IMR-90 (cell line): ENCODE measurements at places on chromosomes 16 and 17. TPM values are rescaled to one million over a fixed set of nuclear protein-coding genes. Genes with fewer than 3 reads are reported as not detected.

GRCh38 chr17:67478401-67479041 is 101.4 kb downstream of the PITPNC1 start:
- H3K27me3 ChIP-seq: no peaks in the 10 kb centered on the region
- H3K27ac ChIP-seq: no peak overlapping the region
- DNase-seq: no peak
- no peak overlapping the region for H3K4me3 ChIP-seq

- no peaks in the 10 kb centered on the region for H3K4me1 ChIP-seq
- DNase-seq: no peak
- H3K36me3 ChIP-seq: no peaks in the 10 kb centered on the region
- H3K27me3 ChIP-seq: no peaks in the 10 kb centered on the region
- H3K4me3 ChIP-seq: no peak overlapping the region
Measured at GRCh38 chr16:72728516-72728915, 319.4 kb downstream of the ZFHX3 start.

GRCh38 chr17:34117332-34117731 is 137.8 kb upstream of the CCL2 start:
- no peaks in the 10 kb centered on the region for H3K27me3 ChIP-seq
- no peaks in the 10 kb centered on the region for H3K36me3 ChIP-seq
- no peak for DNase-seq
- H3K27ac ChIP-seq: no peak overlapping the region

- H3K27me3 ChIP-seq: peaks cover 60% of the 10 kb centered on the region
- no peak overlapping the region for H3K27ac ChIP-seq
- no peak overlapping the region for H3K4me3 ChIP-seq
- no peaks in the 10 kb centered on the region for H3K36me3 ChIP-seq
- H3K4me1 ChIP-seq: no peaks in the 10 kb centered on the region
- no peak for DNase-seq
Measured at GRCh38 chr17:31433811-31434726, 42.6 kb downstream of the RAB11FIP4 start.

GRCh38 chr17:41811549-41812380 is at the start of gene P3H4:
TSS of gene P3H4 (minus strand) at chr17:41811949. CDS start at chr17:41811915, 34 bp downstream.
- H3K27ac ChIP-seq: peak within 1 kb of the TSS; percentile 93
- DNase-seq: peak; percentile 80
- peak within 1 kb of the TSS; percentile 88 for H3K4me3 ChIP-seq
- H3K27me3 ChIP-seq: no peaks in the 10 kb centered on the region

- DNase-seq: peak; percentile 70
- no peak overlapping the region for H3K27ac ChIP-seq
- H3K4me3 ChIP-seq: no peak overlapping the region
- H3K4me1 ChIP-seq: peaks cover 2% of the 10 kb centered on the region
- peaks cover 19% of the 10 kb centered on the region for H3K36me3 ChIP-seq
Measured at GRCh38 chr17:76772842-76773525, 35.1 kb downstream of the MFSD11 start.

GRCh38 chr17:66301864-66302741 is at the start of gene PRKCA:
TSS of gene PRKCA (plus strand) at chr17:66302613.
- H3K4me1 ChIP-seq: peaks cover 3% of the 10 kb centered on the region
- peak; percentile 69 for DNase-seq
- no peaks in the 10 kb centered on the region for H3K36me3 ChIP-seq
- no peaks in the 10 kb centered on the region for H3K27me3 ChIP-seq

DNA sequence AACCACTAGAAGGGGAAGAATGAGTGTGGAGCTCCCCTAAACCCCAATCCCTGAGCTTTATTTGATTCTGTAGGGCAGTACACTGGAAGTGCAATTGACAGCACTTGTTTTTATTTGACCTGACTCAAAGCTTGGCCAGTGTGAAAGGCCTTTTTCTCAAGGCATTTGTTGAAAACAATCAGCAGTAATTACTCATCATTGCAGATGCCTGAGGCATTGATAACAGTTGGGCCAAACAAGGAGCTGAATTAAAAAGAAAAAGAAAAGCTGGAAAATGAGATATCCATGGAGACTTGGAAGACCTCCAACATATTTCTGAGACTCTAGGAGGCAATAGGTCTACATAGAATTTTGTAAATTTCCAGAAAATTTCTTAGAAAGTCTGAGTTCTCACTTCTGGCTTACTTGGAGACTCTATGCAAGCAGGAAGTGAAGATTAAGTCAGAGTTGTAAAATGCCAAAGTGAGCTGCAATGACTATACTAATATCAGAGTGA is 200.8 kb upstream of the KCNJ16 start:
- peak overlapping the region; percentile 70 for H3K27ac ChIP-seq
- H3K4me1 ChIP-seq: peaks cover 16% of the 10 kb centered on the region
- peak; percentile 87 for DNase-seq
- no peak overlapping the region for H3K4me3 ChIP-seq
- H3K27me3 ChIP-seq: no peaks in the 10 kb centered on the region

DNA sequence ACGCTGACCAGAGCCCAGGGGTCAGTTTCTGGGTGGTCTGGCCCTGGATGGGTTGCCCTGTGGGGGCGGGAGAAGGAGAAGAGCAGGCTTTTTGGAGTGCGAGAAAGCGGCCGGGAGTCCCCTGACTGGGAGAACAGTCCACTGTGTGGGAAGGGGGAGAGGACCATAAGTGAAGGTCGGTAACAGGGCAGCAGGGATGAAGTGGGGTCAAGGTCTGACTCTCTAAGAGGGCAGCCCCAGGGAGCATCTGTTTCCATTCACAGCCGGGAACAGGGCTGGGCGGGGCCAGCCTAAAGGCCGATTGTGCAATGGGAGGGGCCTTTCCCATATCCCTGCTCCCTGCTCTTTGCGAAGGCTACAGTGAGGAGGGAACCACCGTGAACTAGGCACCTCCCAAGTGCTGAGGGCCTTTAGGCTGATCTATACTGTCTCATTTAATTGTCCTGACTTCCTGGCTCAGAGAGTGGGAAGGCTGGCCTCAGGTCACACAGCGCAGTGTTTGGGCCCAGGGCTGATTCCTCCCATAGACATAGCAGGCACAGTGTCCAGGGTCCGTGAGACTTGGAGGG is 10.4 kb upstream of the WFDC1 start:
- H3K27me3 ChIP-seq: no peaks in the 10 kb centered on the region
- H3K27ac ChIP-seq: peak overlapping the region; percentile 11
- H3K4me3 ChIP-seq: no peak overlapping the region

GRCh38 chr16:57855188-57855587 is 52.9 kb upstream of the KIFC3 start:
- H3K36me3 ChIP-seq: no peaks in the 10 kb centered on the region
- peaks cover 2% of the 10 kb centered on the region; the same call in 1 of the 2 replicates for H3K27me3 ChIP-seq
- DNase-seq: no peak
- H3K4me3 ChIP-seq: no peak overlapping the region
- no peak overlapping the region for H3K27ac ChIP-seq
- H3K4me1 ChIP-seq: no peaks in the 10 kb centered on the region

DNA sequence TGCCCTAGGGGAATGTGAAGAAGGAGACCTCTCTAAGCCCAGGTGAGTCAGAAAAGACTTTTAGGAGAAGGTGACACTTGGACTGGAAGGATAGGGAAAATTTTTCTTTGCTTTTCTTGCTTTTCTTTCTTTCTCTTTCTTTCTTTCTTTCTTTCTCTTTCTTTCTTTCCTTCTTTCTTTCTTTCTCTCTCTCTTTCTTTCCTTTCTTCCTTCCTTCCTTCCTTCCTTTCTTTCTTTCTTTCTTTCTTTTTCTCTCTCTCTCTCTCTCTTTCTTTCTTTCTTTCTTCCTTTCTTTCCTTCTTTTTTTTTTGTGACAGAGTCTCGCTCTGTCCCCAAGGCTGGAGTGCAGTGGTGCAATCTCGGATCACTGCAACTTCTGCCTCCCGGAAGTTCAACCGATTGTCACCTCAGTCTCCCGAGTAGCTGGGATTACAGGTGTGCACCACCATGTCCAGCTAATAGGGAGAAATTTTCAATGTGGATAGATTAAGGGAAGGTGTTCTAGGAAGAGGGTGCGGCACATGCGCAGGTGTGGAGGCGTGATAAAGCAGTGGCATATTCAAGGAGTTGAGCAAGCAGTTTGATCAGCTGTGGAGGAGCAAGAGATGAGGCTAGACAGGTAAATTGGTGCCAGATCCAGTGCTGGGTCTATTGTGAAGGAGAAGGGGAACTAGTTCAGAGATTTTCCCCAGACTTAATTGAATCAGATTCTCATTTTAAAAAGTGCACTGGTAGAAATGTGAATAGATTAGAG is 40.4 kb downstream of the MMD start:
- peaks cover 3% of the 10 kb centered on the region; the same call in 1 of the 2 replicates for H3K27me3 ChIP-seq
- H3K4me3 ChIP-seq: no peak overlapping the region
- no peak for DNase-seq
- H3K4me1 ChIP-seq: no peaks in the 10 kb centered on the region
- H3K36me3 ChIP-seq: no peaks in the 10 kb centered on the region

DNA sequence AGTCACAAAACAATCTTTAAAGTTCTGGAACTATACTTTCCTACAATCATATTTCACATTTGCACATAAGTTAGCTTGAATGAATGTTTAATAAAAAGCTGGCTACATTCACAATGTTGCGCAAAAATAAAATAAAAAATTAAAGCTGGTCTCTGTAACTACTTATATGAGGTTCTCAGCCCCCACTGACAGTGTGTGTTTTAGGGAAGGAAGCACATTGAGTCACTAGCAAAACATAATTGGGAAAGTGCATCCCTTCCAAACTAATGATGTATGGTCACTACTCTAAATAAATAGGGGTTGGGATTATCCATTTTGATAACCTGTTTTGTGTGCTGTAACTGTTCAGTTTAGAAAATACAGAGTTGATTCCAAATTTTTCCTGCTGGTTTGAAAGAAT is 251.9 kb downstream of the IRX3 start:
- H3K4me3 ChIP-seq: no peak overlapping the region
- no peaks in the 10 kb centered on the region for H3K27me3 ChIP-seq
- H3K27ac ChIP-seq: no peak overlapping the region
- H3K36me3 ChIP-seq: no peaks in the 10 kb centered on the region
- DNase-seq: peak; percentile 20

DNA sequence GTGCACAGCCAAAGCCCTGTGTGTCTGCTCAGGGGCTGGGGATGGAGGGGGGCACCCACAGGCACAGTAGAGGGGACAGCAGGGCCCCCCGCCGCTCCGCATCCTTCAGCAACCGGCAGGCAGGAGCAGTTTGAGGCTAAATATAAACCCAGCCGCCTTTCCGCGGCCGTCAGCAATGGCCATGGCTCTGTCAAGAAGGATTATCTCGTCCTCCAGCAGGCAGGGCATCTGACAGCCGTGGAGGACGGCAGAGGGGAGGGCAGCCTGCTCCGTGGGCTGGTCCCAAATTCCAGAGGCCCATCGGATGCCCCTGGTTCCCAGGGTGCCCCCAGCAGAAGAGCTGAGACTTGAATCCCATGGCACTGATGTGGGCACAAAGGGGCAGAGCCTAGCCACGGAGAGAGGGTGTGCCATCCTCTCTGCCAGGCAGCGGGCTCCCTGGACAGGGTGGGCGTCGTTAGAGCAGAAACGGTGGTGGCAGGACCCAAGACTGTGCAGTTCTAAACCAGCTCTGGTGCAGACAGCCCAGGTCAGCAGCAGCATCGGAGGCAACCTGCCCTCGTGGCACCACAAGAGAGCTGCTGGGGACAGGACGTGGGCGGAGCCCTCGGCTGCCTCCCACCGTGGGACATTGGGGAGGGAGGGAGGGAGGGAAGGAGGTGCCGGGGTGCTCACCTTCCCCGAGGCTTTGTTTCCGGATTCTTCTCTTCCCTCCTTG is 198.8 kb upstream of the CIBAR2 start:
- no peak for DNase-seq
- H3K36me3 ChIP-seq: no peaks in the 10 kb centered on the region
- peaks cover 16% of the 10 kb centered on the region for H3K4me1 ChIP-seq
- no peaks in the 10 kb centered on the region for H3K27me3 ChIP-seq
- H3K4me3 ChIP-seq: no peak overlapping the region

GRCh38 chr16:3020604-3021448 is 658 bp downstream of the TNFRSF12A start:
- peak overlapping the region; percentile 97 for H3K27ac ChIP-seq
- peaks cover 11% of the 10 kb centered on the region for H3K36me3 ChIP-seq
- no peaks in the 10 kb centered on the region; the same call in 1 of the 2 replicates for H3K27me3 ChIP-seq
- H3K4me1 ChIP-seq: peaks cover 11% of the 10 kb centered on the region
- peak overlapping the region; percentile 77 for H3K4me3 ChIP-seq

DNA sequence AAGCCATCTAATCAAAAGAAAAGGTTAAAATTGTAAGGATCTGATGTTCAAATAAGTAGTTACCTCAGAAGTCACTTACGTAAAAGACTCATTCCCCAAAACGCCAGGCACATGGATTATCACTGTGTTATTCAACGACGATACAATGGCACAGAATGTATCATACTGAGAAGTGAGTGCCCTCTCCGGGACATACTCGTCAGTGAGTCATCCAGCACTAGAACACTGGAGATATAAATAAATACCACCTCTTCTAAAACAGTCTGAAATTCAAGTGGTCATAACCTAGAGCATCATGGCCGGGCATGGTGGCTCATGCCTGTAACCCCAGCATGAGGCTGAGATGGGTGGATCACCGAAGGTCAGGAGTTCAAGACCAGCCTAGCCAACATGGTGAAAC is 24.9 kb downstream of the USP31 start:
- H3K27me3 ChIP-seq: no peaks in the 10 kb centered on the region
- no peak overlapping the region for H3K4me3 ChIP-seq
- H3K27ac ChIP-seq: no peak overlapping the region
- peak; percentile 83 for DNase-seq
- no peaks in the 10 kb centered on the region for H3K36me3 ChIP-seq

GRCh38 chr17:64331931-64332493 is 58.6 kb downstream of the PECAM1 start:
- no peak overlapping the region for H3K27ac ChIP-seq
- no peaks in the 10 kb centered on the region for H3K36me3 ChIP-seq
- DNase-seq: no peak
- H3K4me3 ChIP-seq: no peak overlapping the region
- peaks cover 26% of the 10 kb centered on the region for H3K27me3 ChIP-seq
- H3K4me1 ChIP-seq: peaks cover 6% of the 10 kb centered on the region

DNA sequence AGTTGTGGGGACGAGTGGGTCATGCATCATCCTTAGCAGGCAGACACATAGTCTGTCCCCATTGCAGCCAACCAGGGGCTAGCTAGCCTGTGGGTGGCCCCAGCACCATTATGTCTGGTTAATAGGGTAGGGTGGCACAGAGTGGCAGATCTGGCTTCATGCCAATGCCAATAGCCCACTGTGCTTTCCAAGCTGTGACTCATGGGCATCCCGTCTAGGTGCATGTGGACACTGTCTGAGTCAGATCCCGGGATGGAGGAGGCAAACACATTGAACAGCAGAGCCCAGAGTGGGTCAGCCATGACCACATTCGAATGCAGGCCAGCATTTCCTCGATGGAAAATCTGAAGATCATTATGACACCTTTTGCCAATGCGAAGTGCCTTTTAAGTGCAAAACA is 2.5 kb downstream of the HS3ST2 start:
- H3K36me3 ChIP-seq: no peaks in the 10 kb centered on the region
- no peak for DNase-seq
- H3K27ac ChIP-seq: no peak overlapping the region
- H3K27me3 ChIP-seq: peaks cover 9% of the 10 kb centered on the region; the same call in 1 of the 2 replicates
- H3K4me3 ChIP-seq: no peak overlapping the region
- no peaks in the 10 kb centered on the region for H3K4me1 ChIP-seq

GRCh38 chr17:73562896-73563295 is 81.3 kb downstream of the SDK2 start:
- no peaks in the 10 kb centered on the region for H3K36me3 ChIP-seq
- no peak for DNase-seq
- no peak overlapping the region for H3K4me3 ChIP-seq
- no peaks in the 10 kb centered on the region for H3K4me1 ChIP-seq

The TBC1D3K gene
- not detected in 2 replicates for polyA plus RNA-seq

The ABCA6 gene
- not detected in 2 replicates for polyA plus RNA-seq

The TSPOAP1 gene
- 1.2 and 1.6 TPM in 2 replicates for polyA plus RNA-seq

The C17orf78 gene
- polyA plus RNA-seq: not detected in 2 replicates
